ENCODE measurements at places on chromosomes 4 and X.

DNA sequence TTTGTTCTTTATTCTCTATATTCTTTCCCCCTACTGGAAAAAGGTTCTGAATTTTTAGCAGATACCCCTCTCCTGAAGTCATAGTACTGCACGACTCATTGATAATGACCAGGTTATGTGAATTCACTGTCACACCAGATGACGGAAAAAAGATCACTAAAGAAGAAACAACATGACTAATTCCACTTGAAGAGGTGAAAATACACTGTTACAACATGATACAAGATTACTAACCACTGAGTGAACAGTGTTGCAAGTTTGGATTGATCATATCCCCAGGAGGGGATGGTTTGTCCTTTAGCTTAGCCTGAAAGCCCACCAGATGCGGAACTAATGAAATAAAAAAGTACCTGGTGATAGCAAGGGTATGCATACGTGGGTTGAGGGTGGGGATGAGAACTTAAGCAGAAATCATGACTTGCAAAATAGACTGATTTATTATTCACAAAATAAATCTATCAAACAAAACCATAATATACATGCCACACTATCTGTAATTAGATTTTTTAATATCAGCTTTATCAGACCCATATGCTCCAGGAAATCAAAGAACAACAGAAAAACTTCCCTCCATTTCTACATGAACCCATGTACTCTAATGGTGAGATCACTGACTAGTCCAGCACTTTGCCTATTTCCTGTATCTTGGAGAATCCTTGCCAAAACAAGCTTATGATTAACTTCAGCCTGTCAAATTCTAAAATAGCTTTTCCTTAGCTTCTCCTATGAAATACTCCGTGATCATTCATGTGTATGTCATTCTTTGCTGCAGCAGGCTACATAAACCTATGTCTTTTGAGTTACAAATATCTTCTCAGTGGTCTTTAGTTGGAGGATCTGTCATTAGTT is 257.4 kb upstream of the AGA start:
- no peak for DNase-seq

GRCh38 chr4:184216515-184216914 is 1.2 kb downstream of the ENPP6 start:
- no peak for DNase-seq

DNA sequence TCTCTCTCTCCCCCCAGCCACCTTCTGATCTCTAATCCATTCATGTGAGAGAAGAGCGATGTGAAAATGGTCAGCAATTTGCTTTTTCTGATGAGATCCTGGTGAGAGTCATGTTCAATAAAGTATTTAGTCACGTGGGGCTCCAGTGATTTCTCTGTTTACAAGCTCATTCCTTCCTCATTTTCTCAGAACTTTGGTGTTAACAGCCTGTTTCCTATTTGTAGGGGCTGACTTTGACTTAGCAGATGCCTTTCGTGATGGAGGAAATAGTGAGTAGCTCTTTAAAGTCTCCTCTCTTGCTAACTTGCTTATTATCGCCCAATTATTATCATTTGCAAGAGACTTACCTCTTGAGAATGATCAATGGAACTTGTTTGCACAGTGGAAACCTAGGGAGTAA is 72.6 kb upstream of the CD99 start:
- DNase-seq = no peak

GRCh38 chrX:46408553-46409407 is 136.4 kb downstream of the ZNF674 start:
- DNase-seq = peak; percentile 37

DNA sequence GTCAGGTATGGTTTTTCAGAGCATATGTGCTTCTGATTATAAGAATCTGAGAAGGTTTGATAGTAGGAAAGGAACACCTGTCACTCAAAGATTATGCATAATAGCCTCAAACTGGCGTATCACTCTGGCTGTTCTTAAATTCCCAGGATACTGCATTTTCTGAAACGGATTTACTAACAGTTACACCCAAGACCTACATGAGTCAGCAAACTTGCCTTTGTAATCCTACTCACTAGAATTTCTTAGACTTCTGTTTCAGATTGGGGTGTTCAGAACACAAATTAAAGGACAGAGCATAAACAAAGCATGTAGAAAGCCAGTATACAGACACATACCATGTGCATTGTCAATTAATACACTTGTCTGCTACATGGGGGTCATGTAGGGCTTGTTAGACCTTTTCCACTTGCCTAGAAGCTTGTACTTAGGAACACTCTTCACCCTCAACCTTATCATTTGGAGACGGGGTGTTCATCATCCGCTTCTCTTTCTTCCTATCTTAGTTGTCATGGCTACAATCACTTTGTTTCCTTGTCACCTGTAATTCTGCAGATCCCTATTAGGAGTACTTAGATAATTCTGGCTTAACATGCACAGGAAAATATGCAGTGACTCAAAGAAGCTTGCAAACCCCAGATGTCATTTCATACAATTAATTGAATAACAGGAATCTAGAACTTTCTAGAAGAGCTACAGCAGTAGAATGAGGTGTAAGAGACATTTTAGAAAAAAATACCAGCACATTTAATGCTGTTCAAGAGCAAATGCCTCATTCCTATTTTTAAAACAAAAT is 593.0 kb upstream of the TENM3 start:
- DNase-seq = no peak

GRCh38 chr4:57220172-57220571 is 110.0 kb upstream of the IGFBP7 start:
- no peak for DNase-seq

DNA sequence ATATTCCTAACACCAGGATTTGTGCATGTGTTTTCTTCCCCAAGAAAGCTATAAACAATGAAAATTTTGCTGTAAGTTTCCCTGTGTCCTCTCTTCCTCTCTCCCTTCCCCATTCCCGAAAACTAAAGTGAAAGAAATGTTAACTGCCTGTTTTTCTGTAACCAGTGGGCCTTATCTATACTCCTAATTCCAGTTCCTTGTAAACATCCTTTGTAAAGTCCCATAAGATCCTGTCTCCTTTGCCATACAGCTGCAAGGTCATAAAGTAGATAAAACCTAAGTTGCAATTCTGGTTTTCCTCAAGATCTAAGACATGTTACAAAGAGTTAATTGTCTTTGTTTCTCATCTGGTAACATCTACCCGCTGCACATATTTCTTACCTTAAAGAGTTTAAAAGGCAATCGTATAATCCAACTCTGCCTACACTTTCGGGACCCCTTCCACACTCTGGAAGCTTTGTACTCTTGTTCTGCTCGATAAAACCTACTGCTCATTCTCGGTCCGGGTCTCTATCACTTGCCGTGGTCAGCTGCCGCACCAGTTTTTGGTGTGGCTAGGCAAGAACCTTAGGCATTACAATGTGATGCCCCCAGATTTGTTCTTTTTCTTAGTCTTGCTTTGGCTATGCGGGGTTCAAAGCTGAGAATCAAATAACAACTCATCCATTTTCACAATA is 20.5 kb downstream of the UGT2B7 start:
- DNase-seq = no peak

DNA sequence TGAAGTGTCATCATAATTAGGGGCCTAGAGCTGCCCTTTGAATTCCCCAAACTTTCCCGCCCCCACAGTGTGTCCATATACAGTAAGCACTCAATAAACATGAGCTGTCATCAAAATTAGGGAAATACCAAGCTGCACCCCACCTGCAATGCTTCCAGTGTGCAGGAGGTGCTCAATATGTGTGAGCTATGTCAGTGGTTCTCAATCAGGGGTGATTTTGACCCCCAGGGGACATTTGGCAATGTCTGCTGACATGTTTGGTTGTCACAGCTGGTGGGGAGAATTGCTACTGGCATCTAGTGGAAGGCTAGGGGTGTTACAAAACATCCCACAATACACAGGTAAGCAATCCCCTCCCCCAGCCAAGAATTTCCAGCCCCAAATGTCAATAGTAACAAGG is 748 bp downstream of the CFP start:
- DNase-seq = no peak

DNA sequence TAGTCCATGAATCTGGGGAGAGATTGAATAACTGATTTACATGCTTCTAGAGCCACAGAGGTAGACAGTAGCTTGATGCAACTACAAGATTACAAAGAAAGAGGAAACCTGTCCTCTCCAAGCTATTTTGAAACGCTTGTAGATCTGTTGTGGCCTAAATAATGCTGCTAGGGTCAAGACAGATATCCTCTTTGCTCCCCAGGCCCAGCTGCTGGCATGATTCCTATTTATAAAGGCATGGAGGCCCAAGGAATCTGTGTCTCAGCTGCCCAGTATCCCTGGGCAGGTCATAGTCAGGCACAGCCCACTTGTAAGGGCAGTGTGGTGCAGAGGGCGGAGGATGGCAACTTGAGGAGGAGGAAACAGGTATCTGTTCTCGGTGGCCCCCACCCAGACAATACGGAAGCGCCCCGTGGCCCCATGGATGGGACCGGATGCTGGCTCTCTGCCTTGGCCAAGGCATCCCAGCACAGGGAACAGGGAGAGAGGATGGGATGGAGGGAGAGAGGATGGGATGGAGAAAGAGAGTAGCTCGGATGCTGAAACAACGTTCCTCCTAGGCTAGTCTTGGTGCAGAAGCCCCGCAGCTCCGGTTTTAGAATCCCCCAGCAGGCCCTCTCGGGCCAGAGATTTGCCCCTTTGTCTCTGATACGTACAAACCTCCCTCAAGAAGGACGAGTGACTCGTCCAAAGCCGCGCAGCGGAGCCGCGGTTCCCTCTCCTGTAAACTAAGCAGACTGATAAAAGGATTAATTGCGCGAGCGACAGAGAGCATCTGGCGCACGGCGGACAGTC is 767 bp upstream of the SMIM20 start:
- DNase-seq = no peak

GRCh38 chr4:141120036-141120593 is 13.2 kb downstream of the RNF150 start:
- DNase-seq = no peak

DNA sequence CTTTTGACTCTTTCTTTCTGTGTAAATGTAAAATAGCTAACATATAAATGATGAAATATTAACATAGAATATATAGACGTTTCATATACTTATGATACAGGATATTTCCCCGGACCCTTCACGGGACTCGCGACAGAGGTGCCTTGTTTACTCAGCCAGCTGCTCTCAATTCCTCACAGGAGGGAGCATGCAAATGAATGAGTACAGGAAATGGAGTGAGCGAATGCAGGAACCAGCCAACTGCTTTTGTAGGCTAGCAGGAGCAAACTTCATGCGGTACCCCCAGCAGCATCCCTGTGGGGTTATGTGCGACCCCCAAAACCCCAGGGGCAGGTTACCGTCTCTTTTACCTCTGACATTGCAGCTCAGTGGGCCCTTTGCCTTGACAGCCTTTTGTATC is 110.3 kb upstream of the PDHA2 start:
- DNase-seq = no peak

DNA sequence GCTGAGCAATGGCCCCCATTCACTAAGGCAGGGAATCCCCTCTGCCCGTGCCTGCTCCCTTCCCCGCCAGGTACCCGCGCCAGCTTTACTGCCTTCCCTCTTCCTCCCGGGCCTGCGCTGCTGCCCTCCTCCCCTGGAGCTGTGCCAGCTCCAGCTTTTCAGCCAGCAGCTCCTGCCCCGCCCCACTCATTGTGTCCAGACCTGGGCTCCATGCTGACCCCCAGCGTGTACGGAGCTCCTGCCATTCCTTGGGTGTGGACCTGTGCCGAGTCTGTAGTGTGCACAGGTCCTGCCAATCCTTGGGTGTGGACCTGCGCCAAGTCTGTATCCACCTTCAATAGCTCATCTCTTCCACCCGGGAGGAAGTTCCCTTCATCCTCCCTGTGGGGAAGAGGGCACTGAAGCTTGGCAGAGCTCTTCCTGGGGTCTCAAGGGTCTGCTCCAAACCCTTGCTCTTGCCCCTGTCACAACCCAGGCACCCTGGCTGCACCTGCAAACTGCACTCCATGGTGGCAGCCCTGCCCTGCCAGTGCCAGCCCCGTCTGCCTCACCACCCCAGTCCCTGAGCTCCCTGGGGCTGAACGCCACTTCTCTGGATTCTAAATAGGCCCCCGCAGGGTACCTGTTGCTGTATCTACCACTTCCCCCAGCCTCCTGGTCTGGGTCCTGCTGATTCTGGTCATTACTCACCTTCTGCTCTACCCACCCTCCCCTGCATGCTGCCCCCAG is 63.9 kb downstream of the TRMT44 start:
- DNase-seq = no peak

- no peak for DNase-seq
These were observed 49.2 kb downstream of the CRLF2 start for GRCh38 chrX:1163231-1163630.

DNA sequence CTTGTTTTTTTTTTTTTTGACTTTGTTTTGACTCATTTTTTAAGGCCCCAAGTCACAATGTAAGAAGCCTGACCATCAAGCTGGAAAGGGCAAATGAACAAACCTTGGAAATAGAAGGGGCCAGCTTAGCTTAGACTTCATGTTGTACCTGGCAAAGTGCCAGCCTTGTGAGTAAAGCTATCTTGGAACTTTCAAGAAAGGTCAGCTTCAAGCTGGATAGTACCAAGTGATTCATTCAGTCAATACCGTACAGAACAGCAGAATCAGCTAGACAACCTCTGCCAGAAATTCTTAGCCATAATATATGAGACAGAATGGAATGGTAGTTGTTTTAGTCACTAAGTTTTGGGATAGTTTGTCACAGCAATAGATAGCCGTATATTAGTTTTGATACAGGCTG is 1492.2 kb upstream of the TENM3 start:
- DNase-seq = no peak

DNA sequence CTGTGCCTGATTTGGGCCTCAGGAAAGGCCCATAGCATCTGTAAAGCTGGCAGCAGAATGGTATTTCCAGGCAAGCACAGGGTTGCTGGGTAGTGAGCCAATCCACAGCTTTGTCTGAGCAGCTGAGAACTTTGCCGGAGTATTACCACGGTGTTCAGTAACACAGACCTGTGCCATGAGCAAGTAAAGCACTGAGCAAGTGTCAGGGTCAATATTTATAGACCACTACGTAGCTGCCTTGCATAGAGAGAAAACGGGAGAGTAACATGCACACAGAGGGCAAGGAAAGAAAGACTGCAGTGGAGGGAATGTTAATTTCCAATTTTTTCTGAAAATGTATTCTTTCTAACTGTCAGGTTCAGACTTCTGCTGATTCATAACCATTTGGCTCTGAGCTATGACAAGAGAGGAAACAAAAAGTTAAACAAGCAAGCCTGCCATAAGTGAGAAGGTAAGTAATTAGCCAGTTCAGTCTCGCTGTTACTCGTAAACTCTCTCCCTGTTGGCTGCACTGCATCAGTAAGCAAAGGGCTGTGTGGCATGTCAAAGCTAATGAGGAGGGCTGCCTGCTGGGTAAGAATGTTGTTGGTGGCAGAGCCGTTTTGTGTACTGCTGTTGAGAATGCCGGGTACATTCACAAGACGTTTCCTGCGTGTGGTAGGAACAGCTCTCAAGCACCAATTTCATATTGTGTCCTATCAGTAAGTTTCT is 238.1 kb downstream of the BMPR1B start:
- no peak for DNase-seq

DNA sequence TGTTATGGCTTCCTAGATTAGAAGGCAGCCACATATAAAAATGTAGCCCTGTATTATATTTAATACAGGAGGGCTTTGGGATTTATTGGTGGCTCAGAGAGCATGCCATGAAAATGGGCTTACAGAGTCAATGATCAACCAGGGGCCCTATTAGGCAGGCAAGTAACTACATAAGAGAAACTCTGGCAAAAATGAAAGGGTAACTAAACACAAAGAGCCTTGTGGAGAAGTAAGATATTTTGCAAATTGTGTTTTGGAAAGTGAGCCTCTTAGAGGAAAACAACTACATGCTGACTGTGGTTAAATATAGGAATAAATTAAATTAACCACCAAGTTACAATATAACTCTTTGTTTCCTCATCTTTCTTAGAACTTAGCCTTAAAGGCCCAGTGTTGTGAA is 5.5 kb downstream of the SAT1 start:
- DNase-seq = no peak
